ENCODE measurements at places on chromosomes 4 and X.

GRCh38 chr4:23516716-23517115, 373.1 kb downstream of the PPARGC1A start:
- no peak for DNase-seq

- DNase-seq = no peak
These were observed 50.3 kb downstream of the AGA start for GRCh38 chr4:177391953-177392352.

DNA sequence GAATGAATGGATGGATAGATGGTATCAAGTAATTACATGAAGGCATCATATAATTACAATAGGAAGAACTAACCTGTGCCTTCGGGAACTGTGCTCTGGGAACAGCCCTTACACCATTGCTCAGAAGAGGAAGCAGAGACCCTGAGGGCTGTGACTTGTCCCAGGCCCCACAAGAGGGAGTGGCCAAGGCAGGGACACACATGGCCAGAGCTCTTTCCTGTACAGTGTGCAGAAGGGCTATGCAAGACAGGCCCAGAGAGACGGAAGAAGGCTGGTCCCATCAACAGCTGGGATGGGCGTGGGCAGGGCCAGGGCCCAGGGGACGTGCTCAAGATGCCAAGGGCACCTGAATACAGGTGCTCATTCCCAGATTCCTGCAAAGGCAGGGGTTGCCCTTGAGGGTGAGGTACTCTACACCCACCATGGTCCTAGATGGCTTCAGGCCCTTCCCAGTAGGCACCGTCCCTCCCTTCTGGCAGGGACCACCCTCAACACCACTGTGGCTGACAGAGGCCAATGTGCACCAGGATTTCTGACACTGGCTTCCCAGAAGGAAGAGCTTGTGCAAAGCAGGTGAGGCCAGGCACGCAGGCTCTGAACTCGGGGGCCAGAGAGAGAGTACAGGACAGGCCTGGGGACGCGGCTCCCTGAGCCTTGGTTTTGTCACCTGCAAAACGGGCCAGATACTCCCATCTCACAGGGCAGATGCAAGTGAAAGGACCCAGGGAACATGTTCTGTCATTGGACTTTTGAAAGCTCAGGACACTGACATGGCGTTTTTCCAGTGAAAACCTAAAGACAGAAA, 1.7 kb downstream of the EVC2 start:
- DNase-seq = no peak

DNA sequence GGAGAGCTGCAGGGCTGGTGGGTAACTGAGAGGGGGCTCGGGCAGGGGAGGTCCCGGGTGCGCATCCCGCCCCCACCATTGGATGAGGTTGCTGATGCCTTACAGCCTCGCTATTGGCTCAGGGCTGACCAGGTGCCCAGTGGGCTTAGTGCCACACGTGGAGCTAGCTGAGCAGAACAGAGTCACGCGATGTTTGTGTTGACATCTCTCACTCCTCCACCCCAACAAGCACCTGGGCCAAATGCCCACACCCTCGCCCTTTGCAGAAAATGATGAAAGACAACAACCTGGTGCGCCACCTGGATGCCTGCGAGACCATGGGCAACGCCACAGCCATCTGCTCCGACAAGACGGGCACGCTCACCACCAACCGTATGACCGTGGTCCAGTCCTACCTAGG, 31.8 kb downstream of the ATP2B3 start:
- DNase-seq = no peak

DNA sequence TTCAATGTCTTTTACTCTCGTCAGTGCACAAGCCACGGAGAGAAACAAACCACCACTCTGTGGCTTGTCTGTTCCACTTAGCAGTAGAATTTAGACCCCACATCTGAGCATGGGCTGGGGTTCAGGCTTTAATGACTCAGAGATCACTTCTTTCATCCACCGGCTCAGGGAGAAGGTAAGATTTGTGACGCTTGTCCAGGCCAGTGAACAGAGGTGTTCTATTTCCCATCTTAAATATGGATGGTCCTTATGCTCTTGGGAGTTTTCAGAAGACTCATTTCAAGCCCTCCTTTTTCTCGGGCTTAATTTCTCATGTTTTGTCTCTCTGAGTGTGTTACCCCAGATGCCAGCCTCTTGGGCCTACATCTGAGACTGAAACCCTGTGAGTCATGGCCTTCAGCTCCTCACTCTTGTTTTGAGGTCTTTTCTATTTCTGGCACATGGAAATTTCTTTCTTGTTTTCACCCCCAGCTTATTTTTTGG, 127.4 kb upstream of the SFRP2 start:
- no peak for DNase-seq

DNA sequence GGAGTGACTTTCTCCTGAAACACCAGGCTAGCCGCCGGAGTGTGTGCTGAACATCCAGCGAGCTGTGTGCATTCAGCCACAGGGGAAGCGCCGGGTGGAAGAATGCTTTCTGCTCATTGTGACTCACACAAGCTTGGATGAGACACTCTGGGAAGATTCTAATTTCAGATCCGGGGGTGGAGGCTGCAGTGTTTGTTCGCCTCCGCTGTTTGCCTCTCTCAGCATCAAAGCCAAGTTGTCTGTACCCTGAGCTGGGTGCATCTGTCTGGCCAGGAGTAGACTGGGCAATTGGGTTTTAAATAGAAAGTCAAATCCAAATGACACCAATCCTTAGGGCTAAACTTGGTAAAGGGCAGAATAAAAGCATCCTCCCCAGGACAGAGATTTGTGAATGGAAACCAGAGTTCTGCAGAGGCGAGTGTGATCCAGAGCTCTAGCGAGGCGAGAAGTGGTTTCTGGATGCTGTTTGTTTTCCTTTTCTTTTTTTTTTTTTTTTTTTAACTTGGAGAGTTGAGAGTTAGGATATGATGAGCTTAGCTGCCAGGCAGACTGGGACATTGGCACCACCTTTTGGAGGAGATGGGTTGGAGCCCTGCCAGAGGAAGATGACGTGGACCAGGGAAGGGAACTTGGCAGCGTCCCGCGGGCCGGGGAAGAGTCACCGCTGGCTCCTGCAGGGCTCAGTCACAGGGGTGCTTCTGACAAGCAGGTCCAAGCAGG, 196.0 kb upstream of the PSAPL1 start:
- no peak for DNase-seq

GRCh38 chr4:78656968-78657445, 105.4 kb downstream of the ANXA3 start:
- no peak for DNase-seq
